ENCODE measurements at places on chromosomes 13 and 19.

DNA sequence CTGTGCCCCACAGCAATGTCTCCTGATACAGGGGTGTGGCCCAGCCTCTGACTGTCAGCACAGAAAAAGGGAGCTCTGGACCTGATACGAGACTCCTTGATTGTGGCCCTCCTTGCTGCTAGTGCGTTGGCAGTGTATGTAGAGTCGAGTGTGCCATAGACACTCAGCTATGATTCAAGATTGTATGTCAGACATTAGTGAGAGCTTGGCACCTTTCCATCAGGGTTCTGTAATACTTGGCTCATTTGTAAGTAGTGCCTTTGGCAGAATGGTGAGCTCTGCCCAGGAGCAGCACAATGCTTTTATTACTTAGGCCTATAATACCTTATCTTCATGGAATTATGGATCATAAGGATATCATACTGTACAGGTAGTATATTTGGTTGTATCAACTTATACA, 83.4 kb downstream of the ATP8A2 start:
- no peak for DNase-seq

DNA sequence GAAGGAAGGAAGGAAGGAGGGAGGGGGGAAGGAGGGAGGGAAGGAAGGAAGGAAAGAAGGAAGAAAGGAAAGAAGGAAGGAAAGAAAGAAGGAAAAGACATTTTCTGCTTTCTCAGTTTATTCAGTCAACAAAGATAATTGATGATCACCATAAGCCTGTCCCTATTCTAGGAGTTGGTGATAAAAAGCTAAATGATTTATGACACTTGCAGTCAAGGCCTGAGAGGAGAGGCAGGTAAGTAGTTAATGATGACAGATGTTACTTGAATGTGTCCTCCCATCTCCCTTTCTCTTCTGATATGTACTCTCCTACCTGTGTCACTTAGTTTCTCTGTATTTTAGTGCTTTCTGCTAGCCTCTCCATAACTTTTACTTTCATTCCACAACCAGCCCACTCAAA, 141.3 kb downstream of the SLITRK6 start:
- DNase-seq = no peak

DNA sequence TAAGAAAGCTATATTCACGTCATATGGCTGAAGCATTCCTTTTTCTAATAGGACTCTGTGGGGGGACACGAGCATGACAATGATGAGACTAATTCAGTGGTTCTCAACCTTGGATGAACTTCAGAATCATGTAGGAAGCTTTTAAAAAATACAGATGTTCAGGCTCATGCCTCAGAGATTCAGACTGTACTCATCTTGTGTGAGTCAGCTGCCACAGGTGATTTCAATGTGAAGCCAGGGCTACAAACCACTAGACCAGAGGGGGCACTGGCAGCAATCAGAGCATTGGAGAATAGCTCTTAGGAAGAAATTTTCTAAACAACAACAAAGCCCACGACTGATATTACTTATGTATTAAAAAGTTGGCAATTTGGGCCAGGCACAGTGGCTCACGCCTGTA, 91.7 kb downstream of the SERP2 start:
- DNase-seq = no peak

DNA sequence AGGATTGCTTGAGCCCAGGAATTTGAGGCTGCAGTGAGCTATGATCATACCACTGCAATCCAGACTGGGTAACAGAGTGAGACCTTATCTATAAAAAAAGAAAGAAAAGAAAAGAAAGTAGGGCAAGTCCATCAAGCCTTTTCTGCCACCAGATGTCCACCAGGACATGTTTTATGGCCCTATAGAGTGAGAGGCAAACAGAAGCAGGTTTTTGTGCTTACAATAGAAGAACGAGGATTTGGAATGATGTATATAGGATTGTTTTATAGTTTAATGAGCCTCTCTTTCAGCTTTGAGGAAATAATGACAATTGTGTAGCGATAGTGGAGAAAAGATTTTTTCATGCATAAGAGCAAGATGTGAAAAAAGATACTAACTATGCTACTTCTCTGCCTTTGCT, 480.5 kb downstream of the KLF12 start:
- no peak for DNase-seq

- peak; percentile 32 for DNase-seq
These were observed 52.4 kb downstream of the ZNF676 start for GRCh38 chr19:22144394-22144793.

GRCh38 chr19:1145635-1146411, 28.2 kb downstream of the SBNO2 start:
- DNase-seq = no peak

GRCh38 chr19:1104311-1105007, 665 bp downstream of the GPX4 start:
- DNase-seq = no peak

GRCh38 chr19:7006135-7006704, 15.0 kb downstream of the MBD3L2B start:
- DNase-seq = no peak

DNA sequence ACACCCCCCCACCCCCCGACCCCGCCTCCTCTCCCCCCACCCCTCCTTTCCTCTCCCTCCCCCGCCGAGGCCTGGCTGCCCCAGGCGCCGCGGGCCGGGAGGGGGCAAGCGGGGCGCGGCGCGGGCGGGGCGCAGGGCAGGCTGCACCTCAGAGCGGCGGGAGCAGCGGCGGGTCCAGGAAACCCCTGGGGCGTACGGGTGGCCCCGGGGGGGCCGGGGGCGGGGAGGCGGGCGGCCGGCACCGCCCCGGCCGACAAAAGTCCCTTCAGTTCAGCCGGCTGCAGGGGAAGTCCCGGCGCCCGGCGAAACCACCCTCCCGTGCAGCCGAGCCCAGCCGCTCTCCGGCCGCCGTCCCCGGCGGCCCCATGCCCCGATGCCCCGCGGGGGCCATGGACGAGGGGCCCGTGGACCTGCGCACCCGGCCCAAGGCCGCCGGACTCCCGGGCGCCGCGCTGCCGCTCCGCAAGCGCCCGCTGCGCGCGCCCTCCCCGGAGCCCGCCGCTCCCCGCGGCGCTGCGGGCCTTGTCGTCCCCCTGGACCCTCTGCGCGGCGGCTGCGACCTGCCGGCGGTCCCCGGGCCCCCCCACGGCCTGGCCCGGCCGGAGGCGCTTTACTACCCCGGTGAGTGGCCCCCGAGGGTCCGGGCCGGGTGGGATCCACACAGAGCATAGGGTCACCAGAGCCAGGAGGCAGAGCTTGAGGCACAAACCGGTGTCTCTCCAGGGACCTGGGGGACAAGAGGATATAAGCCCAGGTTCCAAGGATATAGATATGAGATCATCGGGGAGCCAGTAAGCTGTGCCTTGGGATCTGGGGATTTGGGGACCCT, at the start of gene BCL3:
Gene BCL3, plus strand, starts transcription at position 283 of the 829 bp plus-strand sequence. Its CDS starts 83 bp downstream, at position 366.
- no peak for DNase-seq

GRCh38 chr19:5349041-5349440, 8.4 kb upstream of the PTPRS start:
- no peak for DNase-seq
